T-cell (primary cell): ENCODE measurements at places on chromosomes 5 and 9.

- no peak for DNase-seq
These were observed 259.0 kb downstream of the GADD45G start for GRCh38 chr9:89863837-89864236.

DNA sequence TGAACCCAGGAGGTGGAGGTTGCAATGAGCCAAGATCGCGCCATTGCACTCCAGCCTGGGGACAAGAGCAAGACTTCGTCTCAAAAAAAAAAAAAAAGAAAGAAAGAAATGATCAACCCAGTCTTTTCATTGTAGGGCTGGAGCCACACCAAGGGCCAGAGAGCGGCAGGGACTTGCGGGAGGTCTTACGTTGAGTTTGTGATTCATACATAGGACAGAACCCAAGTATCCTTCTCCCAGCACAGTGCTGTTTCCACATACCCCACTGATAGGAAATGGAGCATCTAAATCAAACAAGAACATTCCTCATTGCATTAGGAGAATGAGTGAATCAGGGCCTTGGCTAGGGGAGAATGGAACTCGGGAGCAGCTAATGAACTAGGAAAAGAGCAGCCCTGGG, 3.5 kb upstream of the TNIP1 start:
- no peak for DNase-seq

DNA sequence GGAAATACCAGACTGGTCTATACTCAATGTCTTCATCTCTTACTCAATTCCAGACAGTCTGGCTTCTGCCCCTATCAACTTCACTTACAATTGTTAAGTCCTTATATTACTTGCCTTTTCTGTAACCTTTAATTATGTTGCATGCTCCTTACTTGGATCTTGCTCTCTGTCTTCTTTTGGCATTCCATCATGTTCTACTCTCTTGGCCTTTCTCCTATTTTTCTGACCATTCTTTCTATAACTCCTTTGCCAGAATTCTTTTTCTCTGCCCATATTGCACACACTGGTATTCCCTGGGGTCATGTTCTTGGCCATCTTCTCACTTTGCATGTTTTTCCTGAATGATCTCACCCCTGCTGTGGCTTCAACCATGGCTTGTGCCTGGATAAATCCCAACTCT, 209.8 kb upstream of the ZNF462 start:
- DNase-seq, result no peak

DNA sequence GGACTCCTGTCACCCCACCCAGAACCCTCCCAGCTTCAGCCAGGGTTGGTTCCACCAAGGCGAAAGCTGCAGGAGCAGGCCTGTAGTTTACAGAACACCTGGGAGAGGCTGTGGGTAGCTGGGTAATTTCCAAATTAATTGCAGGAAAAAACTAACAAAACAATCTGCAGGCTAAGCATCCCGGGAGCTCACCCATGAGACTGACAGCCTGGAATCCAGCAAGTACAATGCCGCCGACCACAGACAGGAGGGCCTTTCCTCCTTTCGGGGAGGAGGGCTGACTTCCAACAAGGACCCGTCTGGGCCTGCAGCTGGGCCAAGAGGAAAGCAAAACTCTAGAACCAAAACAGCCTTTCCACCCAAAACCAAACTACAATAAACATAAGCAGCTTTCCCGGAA, 10.3 kb downstream of the FOXE1 start:
- no peak for DNase-seq

DNA sequence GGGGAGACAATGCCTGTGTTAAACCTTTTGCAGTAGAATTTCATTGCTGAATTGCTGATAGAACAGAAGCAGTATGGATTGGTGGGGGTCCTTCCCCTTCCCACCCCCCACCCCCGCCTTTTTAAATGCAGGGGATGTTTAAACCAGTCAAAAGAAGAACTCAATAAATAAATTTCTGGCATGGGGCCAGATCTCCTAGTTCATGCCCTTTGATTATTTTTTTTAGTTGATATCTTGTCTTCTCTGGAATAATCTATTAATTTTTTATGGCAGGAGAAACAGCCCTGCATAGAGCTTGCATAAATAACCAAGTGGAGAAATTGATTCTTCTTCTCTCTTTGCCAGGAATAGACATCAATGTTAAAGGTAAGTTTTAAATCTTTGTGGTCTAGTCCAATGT, 72.8 kb downstream of the SLF1 start:
- DNase-seq, result no peak

- DNase-seq, result no peak
These were observed 20.0 kb upstream of the MYOT start for GRCh38 chr5:137847687-137848086.

DNA sequence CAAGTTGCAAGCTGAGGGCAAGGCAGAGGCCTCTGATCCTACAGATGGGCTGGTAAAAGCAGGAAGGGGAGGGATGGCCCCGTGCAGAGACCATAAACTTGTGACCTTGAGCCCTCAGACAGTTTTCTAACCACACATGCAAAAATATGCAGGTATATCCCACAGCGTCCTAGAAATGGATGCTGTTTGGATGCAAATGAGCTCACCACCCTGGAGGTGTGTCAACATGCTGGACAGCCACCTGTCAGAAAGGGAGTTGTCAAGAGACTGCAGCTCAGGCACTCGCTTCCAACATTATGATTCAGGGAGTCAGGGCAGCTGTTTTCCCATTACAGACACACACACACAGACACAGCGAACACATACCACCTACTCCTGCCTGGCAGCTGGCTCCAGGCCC, 97.3 kb upstream of the PANK3 start:
- no peak for DNase-seq

- DNase-seq, result no peak
These were observed 27.5 kb downstream of the CORO2A start for GRCh38 chr9:98164912-98165311.

- DNase-seq, result no peak
These were observed 265.4 kb downstream of the RASEF start for GRCh38 chr9:82797534-82797933.

DNA sequence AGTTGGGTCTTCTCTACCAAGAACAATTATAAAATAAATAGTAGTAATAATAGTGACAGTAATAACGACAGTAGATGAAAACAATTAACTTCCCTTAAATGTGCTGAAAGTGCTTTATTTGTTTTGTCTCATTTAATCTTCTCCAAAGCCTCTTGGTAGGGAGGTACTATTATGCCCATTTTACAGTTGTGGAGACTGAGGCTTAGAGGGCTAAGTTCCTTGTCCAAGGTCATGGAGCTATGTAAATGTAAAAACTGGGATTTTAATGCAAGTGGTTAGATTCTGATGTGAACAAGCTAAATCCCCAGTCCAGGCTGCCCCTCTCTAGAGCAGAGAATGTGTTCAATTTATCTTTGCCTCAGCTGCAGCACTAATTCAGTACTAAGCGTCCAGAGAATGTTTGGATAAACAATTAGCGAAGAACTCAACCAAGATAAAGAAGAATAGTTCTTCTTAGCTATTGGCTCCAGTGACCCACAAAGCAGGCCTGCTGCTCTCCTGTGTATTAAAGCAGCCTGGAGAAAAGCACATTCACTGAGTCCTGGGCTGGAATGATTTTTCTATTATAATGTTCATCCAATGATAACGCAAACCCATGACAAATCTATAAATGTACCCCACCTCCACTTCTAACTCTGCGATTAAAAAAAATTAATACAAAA, 68.8 kb downstream of the NPR3 start:
- no peak for DNase-seq

DNA sequence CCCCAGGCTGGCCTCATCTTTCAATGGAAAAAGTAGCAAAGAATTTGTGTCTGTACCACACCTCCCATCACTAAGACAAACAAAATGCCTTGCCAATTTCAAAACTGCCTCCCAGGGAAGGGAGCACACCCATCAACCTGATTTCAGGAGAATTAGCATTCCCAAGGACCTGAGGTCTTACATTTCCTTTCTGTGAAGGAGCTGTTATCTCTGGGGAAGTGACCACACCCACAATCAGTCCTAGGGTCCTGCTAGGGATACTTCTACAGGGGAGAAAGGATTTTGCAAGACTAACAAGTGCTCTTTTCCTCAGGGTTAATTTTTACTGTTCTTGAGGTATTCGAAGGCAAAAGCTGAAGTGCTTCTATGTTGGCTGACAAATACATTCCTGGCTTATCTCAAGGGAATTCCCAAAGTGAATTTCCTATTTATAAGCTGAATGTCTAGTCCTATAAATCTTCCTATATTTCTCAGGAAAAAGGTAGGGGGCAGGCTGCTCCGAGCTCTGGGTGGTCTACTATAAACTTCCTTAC, 97.4 kb upstream of the ITGA1 start:
- no peak for DNase-seq

DNA sequence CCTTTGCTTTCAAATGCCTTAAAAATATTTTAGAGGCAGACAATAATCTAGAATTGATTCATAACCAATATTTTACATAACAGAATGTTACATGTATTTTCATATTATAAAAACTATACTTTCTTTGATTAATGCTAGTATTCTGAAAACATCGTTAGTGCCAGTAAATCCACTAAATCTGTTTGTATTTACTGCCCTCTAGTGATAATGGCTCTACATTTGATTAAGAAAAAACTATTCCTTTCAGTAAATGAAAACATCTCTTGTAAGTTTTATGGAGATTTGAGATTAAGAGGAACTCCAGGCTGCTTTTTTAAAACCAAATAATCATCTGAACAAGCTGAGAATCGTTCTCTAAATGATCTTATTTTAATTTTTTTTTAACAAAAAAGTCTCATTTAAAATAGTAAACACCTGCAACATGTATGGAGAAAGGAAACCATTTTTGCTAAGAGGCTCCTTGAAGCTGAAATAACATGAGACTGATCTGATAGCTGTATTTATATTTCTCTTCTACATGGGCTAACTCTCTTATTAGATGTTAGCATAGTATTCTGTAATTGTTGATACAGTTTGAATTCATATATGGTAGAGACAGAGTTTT, 424.7 kb downstream of the RAB3C start:
- no peak for DNase-seq

GRCh38 chr9:128323791-128324190, 1.2 kb downstream of the COQ4 start:
- no peak for DNase-seq

DNA sequence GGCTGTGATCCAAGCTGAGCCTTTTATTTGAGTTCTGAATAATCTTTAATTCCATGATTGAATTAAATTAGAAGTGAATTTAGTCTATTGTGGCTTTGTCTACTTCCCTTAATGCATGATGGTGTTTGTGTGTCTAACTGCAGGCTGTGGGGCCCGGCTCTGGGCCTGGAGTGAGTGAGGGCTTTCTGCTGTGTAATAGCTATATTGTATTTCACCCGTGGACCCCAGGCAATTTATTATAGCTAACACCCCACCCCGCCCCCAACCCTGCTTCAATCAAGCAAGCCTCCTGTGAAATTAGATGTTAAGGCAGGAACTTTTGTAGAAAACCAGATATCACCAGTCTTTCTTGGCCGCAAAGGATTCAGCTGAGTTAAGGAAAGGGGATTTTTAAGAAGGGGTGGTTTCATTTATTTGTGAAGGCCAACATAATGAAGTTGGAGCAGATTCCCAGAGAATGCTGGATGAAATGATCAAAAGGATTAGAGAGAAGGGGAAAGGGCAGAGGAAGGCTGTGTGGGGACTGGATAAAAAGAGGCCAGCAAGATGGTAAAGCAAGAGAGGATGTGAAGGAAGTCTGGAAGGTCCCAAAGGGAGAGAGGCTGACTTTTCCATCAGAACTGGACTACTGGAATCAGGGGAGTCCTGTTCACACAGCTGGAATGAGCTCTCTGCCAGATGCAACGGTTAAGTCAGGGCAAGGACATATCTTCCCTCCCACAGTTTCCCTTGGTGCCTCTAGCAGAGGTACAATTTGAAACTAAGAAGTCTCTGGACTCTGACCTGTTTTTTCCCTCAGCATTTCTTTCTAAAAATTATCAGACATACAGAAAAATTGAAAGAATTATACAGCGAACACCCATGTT, 125.3 kb upstream of the SAP30L start:
- DNase-seq, result no peak

DNA sequence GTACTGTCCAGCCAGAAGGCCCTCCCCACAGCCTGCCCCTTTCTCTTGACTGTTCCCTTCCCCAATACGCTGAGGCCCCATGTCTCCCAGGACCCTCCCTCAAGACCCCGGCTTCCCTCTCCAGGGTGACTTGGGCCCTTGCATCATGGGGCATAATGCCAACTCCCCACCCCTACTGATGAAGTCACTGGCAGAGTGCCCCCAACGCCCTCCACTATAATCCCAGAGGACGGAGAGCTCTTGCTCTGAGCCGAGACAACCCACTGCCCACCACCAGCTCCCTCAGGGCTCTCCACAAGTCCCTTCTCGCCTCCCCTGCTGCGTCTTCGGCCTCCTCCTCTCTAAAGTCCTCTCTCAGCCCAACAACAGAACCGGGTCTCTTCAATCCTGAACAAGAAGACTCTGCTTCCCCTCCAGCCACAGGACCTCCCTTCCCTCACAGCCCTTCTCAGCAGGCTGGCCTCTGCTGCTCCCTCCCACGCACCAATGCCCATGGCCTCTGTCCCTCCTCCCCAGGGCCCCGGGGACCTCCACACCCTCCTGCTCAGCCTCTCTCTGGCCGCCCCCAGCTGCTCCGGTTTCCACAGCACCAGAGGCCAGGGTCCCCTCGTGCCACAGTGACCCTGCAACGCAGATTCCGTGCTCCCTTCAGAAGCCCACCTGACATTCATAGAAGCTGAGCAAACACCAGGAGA, 47.6 kb downstream of the ADAMTS2 start:
- no peak for DNase-seq

DNA sequence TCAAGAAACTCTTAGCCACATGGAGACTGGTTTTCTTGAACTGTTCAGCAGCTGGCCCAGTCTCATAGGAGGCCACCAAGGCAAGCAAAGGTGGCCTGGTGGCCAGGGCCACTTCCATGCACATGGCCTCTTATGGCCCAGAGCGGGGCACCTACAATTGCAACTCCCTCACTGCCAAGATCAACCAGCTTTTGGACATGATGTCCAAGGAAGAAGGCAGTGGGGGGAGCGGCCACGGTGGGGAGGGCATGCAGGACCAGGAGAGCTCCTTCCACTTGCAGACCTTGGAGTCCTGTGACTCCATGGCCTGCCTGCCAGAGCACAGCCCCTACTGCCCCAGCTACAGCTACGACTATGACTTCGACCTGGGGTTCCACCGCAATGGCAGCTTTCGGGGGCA, 398.9 kb upstream of the PTPRD start:
- no peak for DNase-seq

DNA sequence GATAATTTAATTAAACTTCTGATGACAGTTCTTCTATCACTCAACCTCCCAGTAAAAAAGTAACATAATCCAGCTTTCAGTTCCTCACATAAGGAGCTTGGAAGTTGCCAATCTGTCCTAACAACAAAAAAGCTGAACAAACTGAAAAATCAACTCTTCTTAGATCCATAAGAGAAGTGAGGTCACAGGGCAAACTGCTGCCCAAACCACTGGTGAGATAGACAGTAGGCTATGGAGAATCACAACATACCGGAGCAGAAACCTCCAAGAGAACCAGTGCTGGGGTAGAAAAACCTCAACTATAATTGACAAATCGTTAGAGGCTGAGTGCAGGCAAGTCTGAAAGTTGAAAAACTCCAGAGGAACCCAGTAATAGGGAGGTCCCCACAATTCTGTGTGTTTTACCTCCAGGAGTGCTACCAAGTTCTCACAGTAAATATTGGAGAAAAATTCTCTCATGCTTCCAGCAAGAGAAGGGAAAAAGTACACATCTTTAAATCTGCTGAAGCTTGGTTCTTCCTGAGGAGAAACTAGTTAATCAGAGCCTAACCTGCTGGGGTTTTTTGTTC, 300.0 kb downstream of the PDE4D start:
- no peak for DNase-seq

GRCh38 chr5:94746731-94747124, 128.3 kb downstream of the SLF1 start:
- DNase-seq, result no peak
